ENCODE measurements at places on chromosomes 5 and 9.

DNA sequence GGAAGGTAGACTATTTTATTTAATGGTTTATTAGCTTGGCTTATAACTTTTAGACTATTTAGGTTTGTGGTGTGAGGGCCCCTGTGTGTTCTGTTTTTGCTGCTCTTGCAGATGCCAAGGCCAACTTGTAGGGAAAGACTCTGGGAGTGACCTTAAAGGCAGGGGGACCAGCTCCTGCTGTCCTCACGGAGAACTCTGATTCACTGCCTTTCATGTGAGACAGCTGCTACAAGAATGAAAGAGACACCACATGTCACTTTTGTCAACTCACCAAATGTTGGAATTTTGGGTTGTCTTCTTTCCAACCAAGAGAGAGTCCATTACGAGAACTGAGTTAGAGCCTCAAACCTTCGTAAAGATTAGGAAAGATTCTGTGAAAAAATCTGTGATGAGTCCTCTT lies 258.3 kb upstream of the ADAMTSL1 start:
- DNase-seq, result no peak

- DNase-seq, result no peak
Measured at GRCh38 chr9:75855509-75855908, 35.0 kb upstream of the PCSK5 start.

GRCh38 chr9:16514131-16514530 lies 356.3 kb downstream of the BNC2 start:
- no peak for DNase-seq

- DNase-seq, result no peak
Measured at GRCh38 chr5:90438100-90438499, 28.5 kb upstream of the CETN3 start.

DNA sequence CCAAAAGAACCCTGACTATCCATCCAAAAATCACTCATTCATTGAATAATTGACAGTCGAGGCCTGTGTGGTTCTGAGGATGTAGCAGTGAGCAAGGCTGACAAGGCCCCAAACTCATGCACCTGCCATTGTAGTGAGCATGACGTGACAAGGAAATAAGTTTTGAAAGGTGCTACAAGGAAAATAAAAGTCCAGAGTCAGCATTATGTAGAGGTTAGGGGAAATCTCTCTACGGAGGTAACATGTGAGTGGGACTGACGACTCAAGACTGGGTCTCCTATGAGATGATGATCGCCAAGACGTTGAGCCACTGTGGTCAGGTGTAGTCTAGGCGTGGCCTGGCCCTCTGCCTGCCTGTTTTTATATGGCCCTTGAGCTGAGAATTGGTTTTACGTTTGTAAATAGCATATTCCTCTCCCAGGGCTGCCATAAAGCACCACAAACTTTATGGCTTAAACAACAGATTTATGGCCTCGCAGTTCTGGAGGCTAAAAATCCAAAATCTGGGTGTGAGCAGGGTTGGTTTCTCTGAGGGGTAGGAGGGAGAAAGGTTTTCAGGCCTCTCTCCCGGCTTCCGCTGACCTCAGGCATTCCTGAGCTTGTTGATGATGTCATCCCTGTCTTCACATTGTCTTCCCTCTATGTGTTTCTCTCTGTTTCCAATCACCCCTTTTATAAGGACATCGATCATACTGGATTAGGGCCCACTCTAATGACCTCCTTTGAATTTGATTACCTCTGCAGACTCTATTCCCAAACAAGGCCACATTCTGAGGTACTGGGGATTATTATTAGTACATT lies 206.4 kb upstream of the EGFLAM start:
- no peak for DNase-seq

DNA sequence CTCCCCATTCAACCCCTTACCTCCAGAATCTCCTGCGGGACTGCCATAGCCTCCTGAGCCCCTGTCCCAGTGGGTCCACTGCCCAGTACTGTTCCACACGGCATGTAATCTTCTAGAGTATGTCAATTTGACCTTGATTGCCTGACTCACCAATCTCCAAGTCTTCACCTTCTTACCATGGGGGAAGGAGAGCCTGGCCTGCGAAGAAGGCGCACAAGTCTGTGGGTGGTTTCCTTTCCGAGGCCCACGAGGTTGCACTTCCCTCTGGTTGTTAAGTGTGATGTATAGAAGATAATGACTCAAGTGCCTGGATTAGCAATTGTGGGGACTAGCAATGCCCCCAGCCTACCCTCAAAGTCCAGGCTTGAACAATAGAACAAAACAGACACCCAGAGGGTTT lies 8.1 kb upstream of the TENT4A start:
- no peak for DNase-seq

GRCh38 chr9:2459756-2460155 lies 161.8 kb upstream of the VLDLR start:
- no peak for DNase-seq

- no peak for DNase-seq
Measured at GRCh38 chr5:11261241-11261640, 500.2 kb upstream of the DAP start.

Measured in T-helper 1 cell (primary cell).